NCI-H2081 treated with DMSO at 0.1 percent for 48 hours (cell line): ENCODE measurements at places on chromosomes 5 and 9.

DNA sequence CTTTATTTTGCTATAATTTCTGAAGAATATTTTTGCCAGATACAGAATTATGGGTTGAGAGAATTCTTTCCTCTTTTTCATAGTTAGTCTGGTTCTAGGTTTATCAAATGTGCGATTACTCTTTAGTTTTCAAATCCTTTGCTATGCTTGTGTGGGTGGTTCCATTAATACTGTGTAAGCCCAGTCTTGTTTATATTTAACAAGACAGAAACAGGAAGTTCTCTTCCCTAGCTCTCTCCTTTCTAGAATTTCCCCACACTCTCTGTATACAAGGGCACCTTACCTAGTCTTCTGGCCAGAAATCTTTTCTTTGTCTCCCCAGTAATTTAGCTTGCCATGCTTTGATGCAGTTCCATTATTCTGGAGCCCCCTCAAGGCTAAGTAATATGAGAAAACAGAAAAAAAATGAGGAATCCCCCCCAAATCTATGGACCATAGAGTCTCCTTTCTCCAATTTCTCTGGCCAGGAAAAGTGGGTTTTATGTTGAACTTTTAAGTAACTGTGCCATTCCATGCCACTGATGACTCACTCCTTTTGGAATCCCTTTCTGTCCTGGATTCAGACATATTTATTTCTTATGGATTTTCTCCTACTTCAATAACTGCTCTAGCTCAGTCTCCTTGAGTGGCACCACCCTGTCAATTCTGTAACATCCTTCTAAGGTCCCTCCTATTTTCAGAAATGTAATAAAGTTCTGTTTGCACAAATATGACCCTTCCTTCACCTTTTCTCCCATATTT is 1714.1 kb downstream of the EFNA5 start:
- DNase-seq, result no peak

DNA sequence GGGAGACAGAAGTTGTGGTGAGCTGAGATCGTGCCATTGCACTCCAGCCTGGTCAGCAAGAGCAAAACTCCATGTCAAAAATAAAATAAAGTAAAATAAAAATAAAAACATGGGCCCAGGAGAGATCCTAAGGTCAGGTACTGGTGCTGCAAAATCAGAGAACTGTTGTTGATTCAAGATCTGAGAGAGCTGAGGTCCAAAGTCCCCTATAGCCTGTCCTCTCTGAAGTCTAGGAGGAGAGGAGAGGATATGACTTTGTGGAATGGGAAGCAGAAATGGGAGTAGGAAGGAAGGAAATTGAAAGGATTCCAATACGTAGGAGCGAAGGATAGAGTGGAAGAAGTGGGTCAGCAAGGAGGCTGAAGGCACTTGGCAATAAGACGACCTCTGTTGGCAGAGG is 4.6 kb upstream of the OR1L4 start:
- no peak for DNase-seq

- no peak for DNase-seq
Measured at GRCh38 chr5:180396926-180397325, 43.8 kb upstream of the GFPT2 start.

DNA sequence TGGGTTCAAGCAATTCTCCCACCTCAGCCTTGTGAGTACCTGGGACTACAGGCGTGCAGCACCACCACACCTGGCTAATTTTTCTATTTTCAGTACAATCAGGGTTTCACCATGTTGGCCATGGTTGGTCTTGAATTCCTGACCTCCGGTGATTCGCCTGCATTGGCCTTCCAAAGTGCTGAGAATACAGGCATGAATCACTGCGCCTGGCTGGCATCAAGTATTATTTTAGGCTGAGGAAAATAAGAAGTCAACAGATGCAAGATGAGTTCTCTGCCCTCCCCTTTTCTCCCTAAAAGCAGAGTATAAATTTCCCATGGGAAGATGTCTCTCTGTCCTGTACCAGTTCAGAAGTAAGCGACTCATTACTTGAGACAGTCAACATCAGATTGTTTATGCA is 71.5 kb downstream of the ELAVL2 start:
- DNase-seq, result no peak

DNA sequence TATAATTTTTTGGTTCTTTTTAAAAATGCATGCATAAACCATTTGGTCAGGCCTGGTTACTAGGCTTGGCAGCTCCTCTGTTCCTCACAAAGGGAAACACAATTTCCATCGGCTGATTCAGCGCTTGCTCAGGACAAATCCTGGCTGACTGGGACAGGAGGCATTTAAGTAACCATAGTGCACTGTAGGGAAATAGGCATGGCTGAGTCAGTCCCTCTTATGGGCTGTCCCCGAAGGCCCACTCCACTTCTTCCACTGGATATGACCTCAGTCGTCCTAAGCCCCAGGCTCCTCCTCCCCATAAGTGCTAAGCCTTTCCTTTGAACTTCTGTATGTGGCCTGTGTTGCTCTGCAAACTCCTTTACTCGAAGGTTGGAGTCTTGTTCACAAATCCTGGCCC is 71.2 kb upstream of the GLIS3 start:
- DNase-seq, result no peak

DNA sequence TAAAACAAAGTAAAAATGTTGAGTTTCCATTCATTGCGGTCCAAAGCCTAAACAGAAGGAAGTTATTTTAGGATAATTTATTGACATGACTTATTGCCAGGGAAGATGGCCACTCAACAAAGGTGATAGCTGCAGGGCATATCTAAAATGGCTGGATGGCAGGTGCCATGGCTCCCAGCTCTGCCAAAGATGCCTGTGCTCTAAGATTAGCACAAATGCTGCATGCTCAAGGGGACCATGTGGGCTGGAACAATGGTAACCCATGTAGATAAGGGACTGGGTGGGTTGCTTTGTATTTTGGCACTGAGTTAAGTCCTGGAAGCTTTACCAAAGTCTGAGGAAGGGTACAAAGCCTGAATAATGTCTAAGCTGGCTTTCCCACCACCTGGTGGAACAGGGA is 95.5 kb upstream of the IFNK start:
- no peak for DNase-seq

GRCh38 chr5:94498199-94498598 is 120.2 kb downstream of the KIAA0825 start:
- DNase-seq, result no peak

DNA sequence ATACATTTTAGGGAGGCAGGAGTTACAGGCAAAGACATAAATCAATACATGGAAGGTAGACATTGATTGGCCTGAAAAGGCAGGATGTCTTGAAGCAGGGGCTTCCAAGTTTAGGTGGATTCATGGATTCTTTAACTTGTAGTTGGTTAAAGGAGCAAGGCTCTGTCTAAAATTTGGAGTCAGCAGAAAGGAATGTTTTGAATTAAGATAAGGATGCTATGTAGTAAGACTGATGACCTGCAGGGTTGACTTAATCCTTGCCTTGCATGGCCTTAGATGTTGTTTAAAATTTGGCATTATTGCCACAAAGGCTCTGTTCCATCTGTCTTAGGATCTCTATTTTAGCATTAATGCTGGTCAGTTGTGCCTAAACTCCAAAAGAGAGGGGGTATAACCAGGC is 171.3 kb downstream of the C5orf15 start:
- no peak for DNase-seq

- no peak for DNase-seq
Measured at GRCh38 chr9:76761448-76761847, 2.8 kb upstream of the PCA3 start.

DNA sequence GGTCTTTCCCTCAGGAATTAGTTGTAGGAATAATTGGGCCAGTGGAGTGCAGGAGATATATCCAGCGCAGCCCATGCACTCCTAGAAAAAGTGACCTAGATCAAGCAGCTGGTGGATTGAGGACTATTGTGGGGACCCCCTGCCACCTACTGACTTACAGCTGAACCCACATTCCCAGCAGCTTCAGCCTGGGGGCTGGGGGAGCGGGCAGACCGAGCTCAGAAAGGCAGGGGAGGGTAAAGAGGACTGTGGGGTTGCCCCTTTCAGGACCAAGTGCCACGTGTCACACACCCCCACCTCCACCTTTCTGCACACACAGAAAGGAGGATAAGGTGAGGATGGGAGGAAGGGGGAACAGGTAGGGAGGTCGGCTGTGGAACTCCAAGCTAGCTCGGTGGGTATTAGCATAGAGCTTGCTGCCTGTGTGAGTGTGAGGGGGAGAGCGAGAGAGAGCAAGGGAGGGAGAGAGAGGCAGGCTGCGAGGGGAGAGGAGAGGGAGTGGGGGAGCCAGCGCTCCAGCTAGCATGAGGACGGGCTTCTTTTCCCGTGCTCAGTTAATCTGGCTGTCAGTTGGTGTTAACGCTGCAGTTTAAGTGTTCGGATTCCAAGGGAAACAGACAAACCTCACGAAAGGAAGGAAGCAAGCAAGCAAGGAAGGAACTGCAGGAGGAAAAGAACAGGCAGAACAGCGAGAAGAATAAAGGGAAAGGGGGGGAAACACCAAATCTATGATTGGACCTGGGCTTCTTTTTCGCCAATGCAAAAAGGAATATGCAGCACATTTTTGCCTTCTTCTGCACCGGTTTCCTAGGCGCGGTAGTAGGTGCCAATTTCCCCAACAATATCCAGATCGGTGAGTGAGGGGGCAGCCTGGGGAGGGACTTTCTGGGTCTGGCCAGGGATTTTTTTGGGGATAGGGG is at the start of gene GRIA1:
Gene GRIA1, plus strand, starts transcription at position 553 of the 920 bp plus-strand sequence.
- no peak for DNase-seq

DNA sequence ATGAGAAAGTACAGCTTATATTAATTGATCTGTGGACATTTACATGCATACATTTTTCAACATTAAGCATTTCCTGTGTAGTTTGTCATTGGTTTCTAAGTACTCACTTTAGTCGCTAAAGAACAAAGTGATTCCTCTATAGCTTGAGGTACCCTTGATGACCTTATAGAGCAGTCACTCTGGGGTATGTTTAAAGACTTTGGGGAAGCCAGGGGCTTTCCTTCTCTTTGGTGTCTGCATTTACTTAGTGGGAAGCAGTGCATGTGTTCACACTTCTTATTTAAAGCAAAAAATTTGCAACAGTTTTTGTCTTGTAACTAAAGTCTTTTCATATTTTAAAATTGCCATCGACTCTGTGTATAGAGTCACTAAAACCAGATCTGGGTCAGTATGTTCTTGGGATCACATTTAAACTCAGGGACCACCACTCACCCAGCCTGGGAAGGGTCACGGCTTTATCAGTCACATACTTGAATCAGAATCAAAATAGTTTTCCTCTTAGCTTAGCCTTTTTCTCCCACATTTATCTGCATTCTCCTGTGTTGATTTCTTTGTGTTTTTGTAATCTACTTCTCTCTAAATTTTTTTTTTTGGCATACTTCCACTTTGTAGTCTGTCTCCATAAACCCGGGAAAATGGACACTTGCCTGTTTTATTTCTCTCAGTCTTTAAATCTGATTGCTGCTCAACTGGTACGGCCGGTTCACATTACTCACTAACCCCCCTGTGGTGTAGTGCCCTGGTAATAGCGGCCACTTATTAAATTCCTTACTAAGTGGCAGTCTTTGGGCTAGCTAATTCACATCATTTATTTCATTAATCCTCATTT is 143.9 kb upstream of the FBN2 start:
- no peak for DNase-seq

GRCh38 chr5:91207248-91207647 is 175.9 kb downstream of the ARRDC3 start:
- DNase-seq, result no peak

- DNase-seq, result no peak
Measured at GRCh38 chr5:82620957-82621600, 342.9 kb upstream of the RPS23 start.

- no peak for DNase-seq
Measured at GRCh38 chr5:122170620-122171019, 41.3 kb downstream of the ZNF474 start.

- DNase-seq, result no peak
Measured at GRCh38 chr5:56827049-56827448, 11.7 kb downstream of the MAP3K1 start.

GRCh38 chr9:4829969-4830368 is 37.2 kb downstream of the RCL1 start:
- DNase-seq, result no peak

GRCh38 chr5:12668564-12668963 is 764.3 kb upstream of the CTNND2 start:
- DNase-seq, result no peak

DNA sequence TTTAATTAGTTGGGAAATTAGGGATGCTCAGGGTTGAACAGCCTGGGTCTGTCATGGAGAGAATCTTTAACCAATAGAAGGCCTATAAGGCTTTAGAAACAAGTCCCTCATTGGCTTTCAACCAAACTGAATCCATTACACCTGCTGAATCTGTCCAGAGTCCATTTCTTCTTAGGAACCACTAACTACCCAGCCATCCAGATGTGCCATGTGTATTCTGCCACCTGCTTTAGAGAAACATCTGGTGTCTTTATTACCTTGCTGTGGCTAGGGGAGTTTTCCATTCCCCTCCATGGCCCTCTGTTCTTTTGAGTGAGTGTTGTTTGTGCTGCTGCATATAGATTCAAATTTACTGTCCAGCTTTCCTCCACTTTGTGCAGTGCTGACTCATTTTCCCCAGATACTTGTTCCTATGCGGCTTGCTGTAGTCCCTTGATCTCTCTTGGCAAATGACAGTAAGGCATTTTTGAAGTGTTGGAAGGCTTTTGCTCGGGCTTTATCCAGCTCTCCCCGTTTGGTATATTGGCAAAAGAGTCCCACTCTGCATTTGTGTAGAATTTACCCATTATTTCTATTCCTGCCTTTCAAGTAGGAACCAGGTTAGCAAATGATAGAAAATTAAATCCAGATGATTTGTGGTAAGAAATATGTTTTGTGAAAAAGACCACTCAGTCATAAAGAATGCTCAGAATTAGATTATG is 54.6 kb downstream of the NLN start:
- no peak for DNase-seq

DNA sequence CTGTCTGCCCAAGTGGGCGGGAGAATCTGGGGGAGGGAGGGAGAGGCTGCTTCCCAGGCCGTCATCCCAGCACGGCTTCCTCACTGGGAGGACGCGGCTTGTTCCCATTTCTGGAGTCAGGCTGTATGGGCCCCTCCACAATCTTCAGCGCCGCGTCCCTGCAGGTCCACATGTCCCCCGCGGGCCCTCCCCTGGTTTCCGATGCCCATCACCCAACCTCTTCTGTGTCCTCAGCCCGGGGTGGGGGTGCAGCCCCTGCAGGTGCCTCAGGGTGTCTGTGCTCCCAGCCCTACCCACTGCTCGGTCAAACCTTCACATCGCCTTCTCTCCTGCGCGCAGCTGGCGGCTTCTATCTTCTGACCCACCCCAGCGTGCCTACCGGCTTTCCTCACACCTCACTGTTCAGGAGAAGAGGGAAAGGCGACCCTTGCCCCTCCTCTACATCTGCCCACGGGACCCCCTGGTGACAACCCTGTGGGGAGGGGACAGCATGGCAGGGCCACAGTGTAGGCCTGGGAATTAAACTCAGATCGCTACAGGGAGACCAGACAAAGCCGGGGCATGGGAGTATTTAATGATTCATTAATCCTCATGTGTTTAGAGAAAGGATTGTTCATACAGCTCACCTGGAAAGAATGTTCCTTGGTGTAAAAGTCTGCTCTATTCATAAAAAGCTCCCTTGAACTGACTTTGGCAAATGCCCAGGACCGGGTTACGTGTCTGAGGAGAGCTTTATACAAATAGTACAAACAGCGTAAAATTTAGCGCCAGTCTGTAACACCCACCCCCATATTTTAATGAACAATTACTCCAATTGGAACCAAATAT is 145.1 kb downstream of the IRX1 start:
- no peak for DNase-seq
